Activated CD4-positive, alpha-beta memory T cell treated with anti-CD3 and anti-CD28 coated beads for 36 hours (primary cell): ENCODE measurements at places on chromosomes 7 and 10. TPM values are rescaled to one million over a fixed set of nuclear protein-coding genes. Genes with fewer than 3 reads are reported as not detected.

CRHR2 gene
- not detected for total RNA-seq

DNA sequence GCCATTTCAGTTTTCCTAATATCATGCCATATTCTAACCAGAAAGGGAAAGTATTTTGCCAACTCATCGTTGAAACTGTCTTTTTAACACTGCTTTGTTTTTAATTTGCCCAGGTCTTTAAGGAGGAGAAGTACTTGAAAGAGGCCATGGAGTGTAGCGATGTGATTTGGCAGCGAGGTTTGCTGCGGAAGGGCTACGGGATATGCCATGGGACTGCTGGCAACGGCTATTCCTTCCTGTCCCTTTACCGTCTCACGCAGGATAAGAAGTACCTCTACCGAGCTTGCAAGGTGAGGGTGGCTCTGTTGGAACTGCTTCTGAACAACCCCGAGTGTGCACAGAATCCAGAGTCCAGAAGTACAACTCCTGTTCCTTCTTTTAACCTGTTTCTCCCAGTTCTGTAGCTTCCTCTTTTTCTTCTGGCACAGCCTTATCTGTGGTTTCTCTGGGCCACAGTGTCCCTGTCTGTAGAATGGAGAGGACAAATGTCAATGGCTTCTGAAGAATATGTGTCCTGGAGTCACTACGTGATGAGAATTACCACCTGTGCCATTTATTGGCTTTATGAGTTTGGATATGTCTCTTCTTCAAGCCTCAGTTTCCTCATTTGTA, 60.1 kb downstream of the LANCL2 start:
- H3K27ac ChIP-seq, result no peak overlapping the region
- no peak overlapping the region for H3K4me3 ChIP-seq
- no peak for DNase-seq
- H3K36me3 ChIP-seq, result peaks cover 8% of the 10 kb centered on the region

DNA sequence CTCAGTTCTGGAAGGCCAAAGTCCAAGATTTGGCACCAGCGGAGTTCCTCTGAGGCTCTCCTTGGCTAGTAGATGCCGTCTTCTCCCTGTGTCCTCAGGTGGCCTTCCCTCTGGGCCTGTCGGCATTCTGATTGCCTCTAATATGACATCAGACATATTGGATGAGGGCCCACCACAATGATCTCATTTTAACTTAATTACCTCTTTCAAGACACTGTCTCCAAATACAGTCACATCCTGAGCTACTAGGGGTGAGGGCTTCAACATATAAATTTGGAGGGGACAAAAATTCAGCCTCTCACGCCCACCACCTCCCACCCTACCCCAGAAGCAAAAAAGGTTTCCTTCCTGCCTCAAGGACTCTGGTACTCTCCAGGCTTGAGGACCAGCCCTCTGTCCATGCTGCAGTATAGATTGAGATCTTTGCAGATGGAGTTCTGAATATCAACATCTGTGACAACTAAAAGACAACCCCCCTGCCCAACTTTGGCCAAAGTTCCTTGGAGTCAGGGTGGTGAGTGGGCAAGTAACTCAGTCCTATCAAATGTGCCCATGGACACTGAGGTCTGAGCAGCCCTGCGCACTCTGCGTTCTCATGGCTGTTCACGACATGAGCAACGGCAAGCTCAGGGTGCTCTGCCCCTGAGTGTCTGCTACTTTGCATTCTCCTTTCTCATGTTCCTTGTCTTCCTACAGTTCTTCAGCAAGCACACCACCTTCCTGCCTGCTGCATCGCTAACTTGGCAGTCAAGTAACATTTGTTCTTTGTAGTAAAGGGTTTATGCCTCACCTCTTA, 11.5 kb downstream of the TMEM176B start:
- H3K4me1 ChIP-seq, result peaks cover 7% of the 10 kb centered on the region
- no peak for DNase-seq

GRCh38 chr7:157662981-157663716, 326.3 kb downstream of the DNAJB6 start:
- peaks cover 2% of the 10 kb centered on the region for H3K27me3 ChIP-seq
- no peaks in the 10 kb centered on the region for H3K36me3 ChIP-seq
- no peak overlapping the region for H3K27ac ChIP-seq
- DNase-seq, result no peak
- H3K4me1 ChIP-seq, result peaks cover 12% of the 10 kb centered on the region
- no peak overlapping the region for H3K4me3 ChIP-seq

DNA sequence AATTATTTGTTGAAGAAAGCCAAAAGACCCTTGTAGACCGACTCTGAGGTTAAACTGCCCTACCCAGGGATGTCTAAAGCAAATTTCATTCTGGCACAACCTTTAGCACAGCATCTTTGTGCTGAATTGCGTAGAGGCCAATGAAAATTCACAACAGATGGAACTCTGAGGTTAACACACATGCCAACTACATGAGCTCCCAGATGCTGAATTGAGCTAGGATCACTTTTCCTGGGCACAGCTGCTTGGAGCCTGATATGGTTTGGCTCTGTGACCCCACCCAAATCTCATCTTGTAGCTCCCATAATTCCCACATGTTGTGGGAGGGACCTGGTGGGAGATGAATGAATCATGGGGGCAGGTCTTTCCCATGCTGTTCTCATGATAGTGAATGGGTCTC, 158.0 kb upstream of the PTN start:
- H3K27me3 ChIP-seq, result no peaks in the 10 kb centered on the region
- no peak for DNase-seq
- H3K27ac ChIP-seq, result no peak overlapping the region
- no peaks in the 10 kb centered on the region for H3K4me1 ChIP-seq

DPP6 gene
- total RNA-seq, result not detected

DNA sequence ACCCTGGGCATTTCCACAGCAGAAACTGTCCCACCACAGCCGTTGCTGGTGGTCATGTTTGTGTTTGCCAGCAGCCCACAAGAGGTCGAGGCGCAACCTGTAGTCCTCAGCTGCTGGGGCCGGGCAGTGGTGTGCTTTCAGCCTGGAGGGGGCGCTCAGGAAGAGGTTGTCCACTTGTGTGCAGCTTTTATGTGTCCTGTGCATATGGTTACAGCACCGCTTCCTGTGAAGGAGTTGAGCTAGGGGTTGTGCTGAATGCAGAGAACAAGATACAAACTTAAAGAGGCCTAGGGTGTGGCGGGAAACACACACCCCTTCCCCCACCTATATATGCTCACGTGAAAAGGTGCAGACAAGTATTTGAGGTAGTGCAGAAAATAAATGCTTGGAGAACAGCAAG, 29.5 kb upstream of the PFKFB3 start:
- no peaks in the 10 kb centered on the region for H3K27me3 ChIP-seq
- H3K27ac ChIP-seq, result peak overlapping the region; percentile 67
- H3K4me3 ChIP-seq, result no peak overlapping the region
- peaks cover 71% of the 10 kb centered on the region for H3K4me1 ChIP-seq

DNA sequence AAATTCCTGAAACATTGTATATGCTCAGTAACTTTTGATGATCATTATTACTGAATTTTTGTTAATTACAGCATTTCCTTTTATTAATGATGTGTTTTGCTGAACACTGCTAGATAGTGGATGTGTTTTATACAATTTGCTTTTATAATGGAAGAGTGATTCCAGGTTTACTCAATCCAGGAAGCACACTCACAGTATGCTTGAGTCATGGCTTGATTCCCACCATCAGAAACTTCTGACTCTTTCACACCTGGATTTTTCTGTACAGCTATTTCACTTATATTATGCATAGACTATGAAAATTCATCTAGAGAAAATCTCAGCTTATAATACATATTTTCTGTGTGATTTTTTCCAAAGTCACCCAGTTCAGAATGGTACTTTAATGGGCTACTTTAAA, 1040.9 kb downstream of the GRM8 start:
- H3K36me3 ChIP-seq, result no peaks in the 10 kb centered on the region
- DNase-seq, result no peak
- no peaks in the 10 kb centered on the region for H3K4me1 ChIP-seq
- no peaks in the 10 kb centered on the region for H3K27me3 ChIP-seq

DNA sequence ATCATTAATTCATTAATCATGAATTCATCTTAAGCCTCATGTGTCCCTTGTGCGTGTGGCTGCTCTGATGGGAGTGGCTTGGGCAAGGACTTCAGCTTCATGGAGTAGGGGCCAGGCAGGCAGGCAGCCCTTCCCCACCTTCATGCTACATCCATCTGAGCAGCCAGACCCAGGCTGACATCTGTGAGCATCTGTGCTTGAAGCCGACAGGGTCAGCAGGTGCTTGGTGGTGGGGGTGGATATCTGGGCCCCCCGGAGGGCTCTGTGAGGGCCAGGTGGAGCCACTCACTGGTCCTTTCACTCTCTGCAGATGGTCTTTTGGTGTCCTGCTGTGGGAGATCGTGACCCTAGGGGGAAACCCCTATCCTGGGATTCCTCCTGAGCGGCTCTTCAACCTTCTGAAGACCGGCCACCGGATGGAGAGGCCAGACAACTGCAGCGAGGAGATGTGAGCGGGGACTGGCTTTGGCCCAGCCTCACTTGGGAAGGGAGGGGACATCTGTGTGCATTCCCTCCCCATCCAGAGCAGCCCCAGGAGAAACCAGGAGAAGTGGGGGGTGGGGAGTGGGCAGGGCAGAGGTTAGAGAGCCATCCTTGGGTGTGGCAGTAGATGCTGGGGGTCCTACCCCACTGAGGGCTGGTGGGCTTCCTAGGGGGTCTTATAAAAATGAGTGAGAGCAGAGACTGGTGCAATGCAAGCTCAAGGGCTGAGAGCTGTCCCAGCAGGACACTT, 14.7 kb upstream of the CSGALNACT2 start:
- H3K4me3 ChIP-seq, result no peak overlapping the region
- no peak overlapping the region for H3K27ac ChIP-seq
- H3K36me3 ChIP-seq, result no peaks in the 10 kb centered on the region
- H3K27me3 ChIP-seq, result no peaks in the 10 kb centered on the region
- H3K4me1 ChIP-seq, result peaks cover 34% of the 10 kb centered on the region

GRCh38 chr7:93047514-93048099, 70.2 kb downstream of the SAMD9 start:
- no peak for DNase-seq
- no peak overlapping the region for H3K27ac ChIP-seq
- peaks cover 5% of the 10 kb centered on the region for H3K27me3 ChIP-seq

- H3K4me3 ChIP-seq, result no peak overlapping the region
- H3K36me3 ChIP-seq, result peaks cover 2% of the 10 kb centered on the region
- peaks cover 5% of the 10 kb centered on the region for H3K27me3 ChIP-seq
- no peak for DNase-seq
- no peak overlapping the region for H3K27ac ChIP-seq
- no peaks in the 10 kb centered on the region for H3K4me1 ChIP-seq
These were observed 98.6 kb upstream of the MKX start for GRCh38 chr10:27844223-27844622.

GRCh38 chr7:1842321-1843221, 172.5 kb downstream of the ELFN1 start:
- H3K4me3 ChIP-seq, result no peak overlapping the region
- no peak for DNase-seq
- H3K36me3 ChIP-seq, result peaks cover 10% of the 10 kb centered on the region
- no peaks in the 10 kb centered on the region for H3K4me1 ChIP-seq
- H3K27me3 ChIP-seq, result no peaks in the 10 kb centered on the region
- no peak overlapping the region for H3K27ac ChIP-seq

- H3K27ac ChIP-seq, result no peak overlapping the region
- no peaks in the 10 kb centered on the region for H3K27me3 ChIP-seq
- no peak overlapping the region for H3K4me3 ChIP-seq
- H3K36me3 ChIP-seq, result no peaks in the 10 kb centered on the region
These were observed 6.4 kb upstream of the ACSL5 start for GRCh38 chr10:112367516-112367915.

DNAJB12 gene
- total RNA-seq, result 19.8 TPM

- H3K36me3 ChIP-seq, result no peaks in the 10 kb centered on the region
- H3K27me3 ChIP-seq, result no peaks in the 10 kb centered on the region
- no peak for DNase-seq
- H3K27ac ChIP-seq, result no peak overlapping the region
These were observed 614.1 kb upstream of the FZD8 start for GRCh38 chr10:36256166-36256565.

GRCh38 chr10:132537684-132538001, at the start of gene INPP5A:
TSS of gene INPP5A (plus strand) at chr10:132537787. CDS start at chr10:132538097, 310 bp downstream.
- H3K4me3 ChIP-seq, result peak within 1 kb of the TSS; percentile 85
- no peaks in the 10 kb centered on the region for H3K27me3 ChIP-seq
- peaks cover 4% of the 10 kb centered on the region for H3K36me3 ChIP-seq
- peak within 1 kb of the TSS; percentile 69 for H3K27ac ChIP-seq
- peaks cover 51% of the 10 kb centered on the region for H3K4me1 ChIP-seq

RSU1 gene
- 61.9 TPM for total RNA-seq

WNT8B gene
- 0.46 TPM for total RNA-seq

DNA sequence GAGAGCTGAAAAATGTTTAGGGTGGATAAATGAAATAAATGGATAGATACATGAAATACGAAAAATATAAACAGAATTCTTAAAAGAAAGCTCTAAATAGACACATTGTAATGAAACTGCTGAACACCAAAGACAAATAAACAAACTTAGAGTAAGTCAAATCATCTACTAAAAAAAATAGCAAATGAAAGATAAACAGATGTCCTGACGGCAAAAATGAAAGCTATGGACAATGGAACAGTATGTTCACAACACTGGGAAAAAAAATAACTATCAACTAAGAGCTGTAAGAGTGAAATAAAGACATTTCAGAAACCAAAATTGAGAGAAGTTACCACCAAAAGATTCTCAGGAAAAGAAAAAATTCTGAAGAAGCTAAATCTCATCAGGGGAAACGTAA, 106.1 kb downstream of the SGMS1 start:
- no peak overlapping the region for H3K4me3 ChIP-seq
- H3K27me3 ChIP-seq, result no peaks in the 10 kb centered on the region
- peaks cover 17% of the 10 kb centered on the region for H3K36me3 ChIP-seq
- H3K4me1 ChIP-seq, result peaks cover 29% of the 10 kb centered on the region
- no peak for DNase-seq
- H3K27ac ChIP-seq, result no peak overlapping the region

GRCh38 chr7:131858611-131859010, 302.2 kb upstream of the PODXL start:
- H3K36me3 ChIP-seq, result no peaks in the 10 kb centered on the region
- no peaks in the 10 kb centered on the region for H3K4me1 ChIP-seq
- H3K4me3 ChIP-seq, result no peak overlapping the region
- H3K27ac ChIP-seq, result no peak overlapping the region
- H3K27me3 ChIP-seq, result peaks cover 3% of the 10 kb centered on the region
- DNase-seq, result no peak

LEP gene
- not detected for total RNA-seq

DNA sequence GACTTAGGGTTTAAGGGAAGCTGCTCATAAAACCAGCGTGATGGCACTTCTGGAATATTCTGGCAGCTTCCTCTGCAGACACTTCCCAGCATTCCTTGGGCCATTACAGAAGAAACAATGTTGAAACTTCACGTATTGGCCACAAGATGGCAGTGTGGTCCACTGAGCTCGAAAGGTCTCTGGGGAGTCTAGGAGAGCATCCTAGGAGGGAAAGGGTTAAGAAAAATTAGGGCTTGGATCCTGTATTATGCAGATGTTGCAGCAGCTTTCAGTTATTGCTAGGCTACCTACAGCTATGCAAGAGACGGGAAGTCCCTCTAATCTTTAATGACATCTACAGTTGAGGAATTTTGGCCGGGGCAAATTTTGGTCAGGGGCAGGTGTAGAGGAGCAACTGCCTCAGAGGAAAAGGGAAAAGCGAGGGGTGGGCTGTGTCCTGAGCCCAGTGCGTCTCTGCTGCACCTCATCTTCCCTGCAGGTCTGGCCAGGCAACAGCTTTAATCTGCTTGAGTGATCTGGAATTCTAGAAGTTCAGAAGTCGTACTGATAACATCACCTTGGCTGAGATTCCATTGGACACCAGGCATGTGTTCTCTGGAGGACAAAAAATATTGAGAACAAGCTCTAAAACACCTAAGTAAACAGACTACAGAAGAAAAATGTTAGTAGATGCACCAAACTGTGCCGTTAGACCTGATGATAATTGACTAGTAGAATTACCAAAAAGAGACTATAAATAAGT, 220.8 kb upstream of the PRSS58 start:
- peak; percentile 48 for DNase-seq
- peaks cover 75% of the 10 kb centered on the region for H3K4me1 ChIP-seq
- no peaks in the 10 kb centered on the region for H3K36me3 ChIP-seq
- H3K4me3 ChIP-seq, result no peak overlapping the region
